ENCODE measurements at places on chromosomes 1 and 21.
A peak's percentile ranks its signal among the peaks of the same experiment; 100 is the strongest.

GRCh38 chr1:185759061-185759460 is 24.9 kb downstream of the HMCN1 start:
- DNase-seq: no peak

GRCh38 chr1:201312298-201312697 is 29.0 kb downstream of the PKP1 start:
- no peak for DNase-seq

- DNase-seq: no peak
These were observed 36.1 kb upstream of the IL20 start for GRCh38 chr1:206829282-206829681.

GRCh38 chr1:88742531-88742930 is 58.5 kb downstream of the PKN2 start:
- DNase-seq: no peak

- no peak for DNase-seq
These were observed 138.9 kb downstream of the TOMM20 start for GRCh38 chr1:234989479-234990327.

DNA sequence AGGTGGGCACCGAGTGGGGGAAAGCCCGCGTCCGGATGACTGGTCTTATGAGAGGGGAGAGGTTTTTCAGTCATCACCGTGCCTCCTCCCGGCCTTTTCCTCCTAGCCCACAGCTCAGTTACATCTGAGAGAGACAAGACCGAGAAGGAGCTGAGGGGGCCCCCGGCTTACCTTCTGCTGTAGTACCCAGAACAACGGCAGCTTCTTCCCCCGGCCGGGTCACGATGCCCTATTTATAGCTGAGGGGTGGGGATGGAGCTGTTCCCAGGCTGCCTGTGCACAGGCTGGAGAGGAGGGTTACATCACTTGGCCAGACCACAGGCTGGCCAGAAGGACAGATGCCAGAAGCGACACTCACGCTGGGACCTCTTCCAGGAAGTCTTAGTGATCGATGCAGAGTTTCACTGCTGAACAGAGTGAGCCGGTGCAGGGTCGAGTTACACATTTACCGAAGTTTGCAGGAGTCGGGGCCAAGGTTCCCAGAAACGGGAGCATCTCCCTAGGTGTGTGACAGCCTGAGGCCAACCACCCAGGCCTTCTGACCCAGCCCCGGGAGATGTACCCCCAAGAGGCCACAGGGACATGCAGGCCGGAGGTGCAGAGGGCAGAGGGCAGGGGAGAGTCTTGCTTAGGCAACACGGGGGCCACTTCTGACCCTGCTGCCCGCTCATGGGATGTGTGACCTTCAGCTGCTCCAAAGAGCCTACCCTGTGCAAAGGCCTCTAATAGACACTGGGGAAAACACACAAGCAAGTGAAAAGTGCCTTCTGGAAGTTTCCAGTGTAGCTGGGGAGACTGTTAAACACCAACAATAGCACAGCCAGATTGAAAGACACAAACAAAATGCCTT is at the start of gene AGT:
Gene AGT, minus strand, starts transcription at position 208 of the 850 bp plus-strand sequence. CDS start 3,299 bp downstream, outside the sequence.
- no peak for DNase-seq

GRCh38 chr1:175319112-175319911 is 126.7 kb upstream of the KIAA0040 start:
- peak; percentile 66 for DNase-seq

DNA sequence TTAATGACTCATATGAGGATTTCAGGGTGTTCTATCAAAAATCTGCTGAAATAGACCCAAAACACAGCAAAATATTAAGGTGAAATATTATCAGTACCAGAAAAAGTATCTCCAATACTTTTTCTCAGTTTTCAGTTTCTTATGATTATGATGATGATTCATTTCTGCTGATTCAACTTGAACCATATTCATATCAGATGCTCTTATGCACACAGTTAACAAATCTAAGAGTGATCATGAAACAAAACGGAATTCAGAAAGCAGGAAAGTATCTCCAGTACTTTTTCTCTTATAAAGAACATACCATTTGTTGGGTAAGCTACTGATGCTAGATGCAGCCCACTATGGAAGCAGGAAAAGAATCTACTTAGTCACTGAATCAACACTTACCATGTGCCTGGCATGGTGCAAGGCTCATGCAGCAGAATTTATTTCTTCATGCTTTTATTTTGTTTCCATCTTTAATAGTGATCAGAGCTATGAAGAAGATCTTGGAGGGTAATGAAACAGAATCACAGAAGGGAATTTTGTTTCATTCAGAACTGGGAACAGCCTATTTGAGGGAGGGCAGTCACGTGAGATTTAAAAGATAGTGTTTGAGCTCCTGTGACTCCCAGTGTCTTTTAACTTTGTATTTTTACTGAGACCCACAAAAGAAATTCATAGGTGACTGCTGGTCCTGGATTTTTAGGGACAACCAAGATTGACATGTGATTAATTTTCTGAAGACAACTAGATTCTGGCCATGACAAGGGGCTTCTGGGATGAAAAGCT is 480.6 kb downstream of the SETD4 start:
- no peak for DNase-seq

DNA sequence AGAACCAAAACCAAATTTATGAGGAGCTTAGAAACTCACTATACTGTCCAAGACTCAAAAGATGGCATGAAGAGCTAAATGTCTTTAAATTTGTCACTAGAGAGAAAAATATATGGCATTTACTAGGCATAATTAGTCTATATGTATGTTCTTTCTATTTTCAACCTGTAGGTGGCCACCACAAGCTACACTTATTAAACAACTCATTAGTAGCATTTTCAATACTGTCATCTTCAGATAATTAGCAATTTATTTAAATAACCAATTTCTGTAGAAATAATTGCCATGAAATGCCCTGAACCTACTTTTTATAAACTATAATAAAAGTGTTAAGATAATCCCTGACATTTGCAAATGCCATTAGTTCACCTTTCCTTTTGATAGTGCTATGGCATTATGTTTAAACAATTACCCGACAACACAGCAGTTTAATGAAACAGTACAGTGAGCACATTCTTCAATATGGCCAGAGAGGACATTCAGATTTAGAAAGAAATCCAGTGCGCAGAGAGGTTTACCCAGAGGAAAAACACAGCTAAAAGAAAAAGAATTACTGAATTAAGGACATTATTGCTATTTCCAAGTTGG is 522.5 kb downstream of the PTBP2 start:
- DNase-seq: no peak

GRCh38 chr1:181623850-181624249 is 140.5 kb downstream of the CACNA1E start:
- DNase-seq: no peak

GRCh38 chr1:245469734-245470133 is 314.9 kb downstream of the KIF26B start:
- no peak for DNase-seq

- DNase-seq: no peak
These were observed 173.4 kb downstream of the HUNK start for GRCh38 chr21:32046191-32046590.

DNA sequence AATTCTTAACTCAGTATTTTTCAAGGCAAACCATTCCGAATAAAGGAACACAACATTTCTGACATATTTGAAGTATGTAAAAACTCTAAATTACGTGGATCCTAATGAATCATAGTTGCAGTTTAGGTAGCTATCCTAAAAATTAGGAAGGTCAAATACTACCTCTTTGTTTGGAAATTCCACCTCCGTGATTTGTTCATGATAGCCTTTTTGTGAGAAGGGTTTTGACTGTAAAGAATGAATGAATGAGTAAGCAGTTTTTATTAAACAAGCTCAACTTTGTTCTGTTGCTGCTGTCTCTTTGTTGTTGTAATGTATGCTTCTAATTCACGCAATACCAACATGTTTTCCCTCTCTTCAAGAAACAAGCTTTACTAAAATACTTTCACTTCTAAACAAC is 840.4 kb downstream of the USP25 start:
- DNase-seq: no peak

- no peak for DNase-seq
These were observed 18.8 kb upstream of the RGS16 start for GRCh38 chr1:182622901-182623528.
